ENCODE measurements at places on chromosomes 4 and X. TPM values are rescaled to one million over a fixed set of nuclear protein-coding genes. Genes with fewer than 3 reads are reported as not detected.

DNA sequence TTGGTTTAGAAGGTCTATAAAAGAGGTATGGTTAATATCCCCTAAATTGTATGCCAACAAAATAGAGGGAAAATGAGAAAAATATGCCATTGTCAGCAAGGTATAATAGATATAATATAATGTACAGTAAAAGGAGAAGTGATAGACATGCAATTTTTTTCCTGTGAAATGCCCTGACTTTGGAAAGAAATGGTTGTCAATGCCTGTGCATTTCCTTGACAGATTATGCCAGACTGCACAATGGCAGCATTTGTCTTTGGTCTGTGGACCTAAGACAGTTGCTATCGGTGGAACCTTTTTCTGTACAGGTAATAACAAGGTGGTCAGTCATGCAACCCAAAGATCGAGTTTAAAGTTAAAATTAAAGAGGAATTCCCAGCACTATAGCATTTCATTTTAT is 301.7 kb downstream of the CFAP299 start:
- DNase-seq, result no peak
- no peaks in the 10 kb centered on the region for H3K36me3 ChIP-seq
- no peaks in the 10 kb centered on the region for H3K4me1 ChIP-seq
- H3K27me3 ChIP-seq, result no peaks in the 10 kb centered on the region

GRCh38 chrX:71953391-71953790 is 42.7 kb downstream of the NHSL2 start:
- peaks cover 19% of the 10 kb centered on the region for H3K4me1 ChIP-seq
- no peak overlapping the region for H3K4me3 ChIP-seq
- H3K27me3 ChIP-seq, result no peaks in the 10 kb centered on the region
- H3K27ac ChIP-seq, result no peak overlapping the region

The PTTG2 gene
- 5.8 TPM for total RNA-seq

The STPG2 gene
- not detected for total RNA-seq

GRCh38 chr4:2423695-2424094 is 4.9 kb downstream of the CFAP99 start:
- H3K27ac ChIP-seq, result no peak overlapping the region
- H3K4me3 ChIP-seq, result no peak overlapping the region
- H3K36me3 ChIP-seq, result no peaks in the 10 kb centered on the region

- no peaks in the 10 kb centered on the region for H3K27me3 ChIP-seq
- H3K4me1 ChIP-seq, result no peaks in the 10 kb centered on the region
- no peak overlapping the region for H3K4me3 ChIP-seq
- H3K36me3 ChIP-seq, result no peaks in the 10 kb centered on the region
- DNase-seq, result no peak
- no peak overlapping the region for H3K27ac ChIP-seq
Observed at GRCh38 chrX:63993936-63994335, 208.9 kb upstream of the ARHGEF9 start.

- H3K27ac ChIP-seq, result no peak overlapping the region
- H3K4me1 ChIP-seq, result no peaks in the 10 kb centered on the region
- H3K4me3 ChIP-seq, result no peak overlapping the region
- no peaks in the 10 kb centered on the region for H3K27me3 ChIP-seq
Observed at GRCh38 chr4:159538556-159538955, 435.7 kb downstream of the RAPGEF2 start.

The P2RY4 gene
- total RNA-seq, result not detected

The PRKG2 gene
- 11.2 TPM for total RNA-seq

DNA sequence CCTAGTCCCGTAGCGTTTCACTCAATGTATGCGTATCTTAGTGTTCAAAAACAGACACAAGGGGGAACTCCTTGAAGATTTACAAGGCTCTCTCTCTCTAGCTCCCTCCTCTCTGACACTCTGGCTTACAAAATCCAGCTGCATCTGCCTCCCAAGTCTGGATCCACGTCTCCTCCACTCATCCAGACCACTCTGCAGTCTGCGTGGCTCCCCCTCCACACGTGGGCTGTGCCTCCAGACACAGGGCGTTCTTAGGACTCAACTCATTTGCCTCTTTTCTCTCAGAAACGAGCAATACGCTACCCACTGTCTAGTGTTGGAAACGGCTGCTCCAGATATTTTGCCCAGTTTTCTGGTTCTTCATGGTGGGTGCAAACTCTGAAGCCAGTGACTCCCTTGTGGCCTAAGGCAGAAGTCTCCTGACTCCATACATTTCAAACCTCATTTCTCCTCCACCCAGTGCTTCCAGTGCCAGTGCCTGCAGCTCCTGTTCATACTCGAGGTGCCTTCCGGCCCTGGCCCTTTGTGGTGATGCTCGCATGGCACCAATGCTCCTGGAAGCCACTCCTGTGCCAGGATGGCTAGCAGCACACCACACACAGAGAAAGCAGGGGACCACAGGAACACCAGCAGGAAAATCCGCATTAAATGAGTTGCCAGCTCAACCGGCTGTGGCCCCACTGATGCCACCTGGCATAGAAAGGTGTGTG is 24.1 kb downstream of the NAT8L start:
- H3K27me3 ChIP-seq, result no peaks in the 10 kb centered on the region
- no peaks in the 10 kb centered on the region for H3K36me3 ChIP-seq
- no peak overlapping the region for H3K4me3 ChIP-seq
- no peak overlapping the region for H3K27ac ChIP-seq
- DNase-seq, result no peak
- no peaks in the 10 kb centered on the region for H3K4me1 ChIP-seq

- H3K36me3 ChIP-seq, result no peaks in the 10 kb centered on the region
- H3K27me3 ChIP-seq, result no peaks in the 10 kb centered on the region
- H3K4me3 ChIP-seq, result no peak overlapping the region
- DNase-seq, result no peak
- no peaks in the 10 kb centered on the region for H3K4me1 ChIP-seq
Observed at GRCh38 chrX:127764674-127765073, 287.5 kb downstream of the ACTRT1 start.

The DCUN1D4 gene
- 70.6 TPM for total RNA-seq

DNA sequence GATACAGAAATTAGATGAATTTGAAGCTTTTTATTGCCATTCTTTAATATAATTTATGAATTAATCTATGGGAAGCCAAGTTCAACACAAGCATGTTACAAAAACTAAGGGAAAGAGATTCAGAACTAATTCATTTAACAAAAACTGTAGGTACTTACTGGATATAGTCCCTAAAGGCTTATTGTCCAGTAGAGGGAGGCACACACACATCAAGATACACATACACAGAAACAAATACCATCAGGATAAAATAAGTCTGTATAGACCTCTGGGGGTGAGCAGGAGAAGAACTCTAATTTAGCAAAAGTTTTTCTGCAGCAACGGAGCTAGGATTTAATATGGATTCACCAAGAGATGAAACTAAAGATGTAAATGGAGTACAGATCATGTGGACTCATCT is 83.0 kb upstream of the IL13RA1 start:
- no peak overlapping the region for H3K4me3 ChIP-seq
- H3K27ac ChIP-seq, result no peak overlapping the region
- no peak for DNase-seq
- no peaks in the 10 kb centered on the region for H3K27me3 ChIP-seq
- no peaks in the 10 kb centered on the region for H3K36me3 ChIP-seq
- H3K4me1 ChIP-seq, result no peaks in the 10 kb centered on the region

- DNase-seq, result no peak
- peak overlapping the region; percentile 49 for H3K4me3 ChIP-seq
- no peaks in the 10 kb centered on the region for H3K36me3 ChIP-seq
- H3K4me1 ChIP-seq, result peaks cover 7% of the 10 kb centered on the region
- H3K27me3 ChIP-seq, result no peaks in the 10 kb centered on the region
Observed at GRCh38 chrX:155767876-155768769, 113.0 kb upstream of the VAMP7 start.

The F11 gene
- not detected for total RNA-seq

GRCh38 chrX:52923781-52924241 is 26.7 kb downstream of the FAM156B start:
- no peak overlapping the region for H3K4me3 ChIP-seq
- DNase-seq, result no peak
- peaks cover 17% of the 10 kb centered on the region for H3K4me1 ChIP-seq
- no peaks in the 10 kb centered on the region for H3K36me3 ChIP-seq
- no peaks in the 10 kb centered on the region for H3K27me3 ChIP-seq
- H3K27ac ChIP-seq, result peak overlapping the region; percentile 36

DNA sequence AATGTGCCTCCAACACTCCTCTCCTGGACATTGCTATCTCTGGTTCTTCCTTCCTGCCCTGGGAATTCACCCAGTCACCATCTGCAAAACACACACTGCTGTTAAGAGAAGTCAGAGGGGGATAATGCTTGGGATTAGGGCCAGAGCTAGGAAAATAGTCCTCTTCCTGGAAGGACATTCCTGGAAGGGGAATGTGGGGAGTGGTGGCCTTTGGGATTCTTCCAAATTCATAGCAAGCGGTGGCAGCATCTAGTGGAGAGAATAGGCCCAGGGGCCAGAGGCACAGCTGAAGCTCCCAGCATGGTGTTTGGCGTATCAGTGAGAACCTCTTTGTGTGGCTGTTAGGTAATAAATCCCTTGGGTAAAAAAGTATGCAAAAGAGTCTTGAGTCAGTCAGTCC is 34.3 kb downstream of the SHROOM4 start:
- no peak for DNase-seq
- H3K27ac ChIP-seq, result no peak overlapping the region
- no peaks in the 10 kb centered on the region for H3K36me3 ChIP-seq
- H3K4me3 ChIP-seq, result no peak overlapping the region
- no peaks in the 10 kb centered on the region for H3K27me3 ChIP-seq
- H3K4me1 ChIP-seq, result peaks cover 6% of the 10 kb centered on the region

- H3K4me1 ChIP-seq, result no peaks in the 10 kb centered on the region
- no peak for DNase-seq
- H3K27me3 ChIP-seq, result no peaks in the 10 kb centered on the region
- no peaks in the 10 kb centered on the region for H3K36me3 ChIP-seq
Observed at GRCh38 chr4:31949045-31949444, 1228.9 kb downstream of the PCDH7 start.

The SPANXN4 gene
- not detected for total RNA-seq

- no peak overlapping the region for H3K4me3 ChIP-seq
- no peaks in the 10 kb centered on the region for H3K27me3 ChIP-seq
- DNase-seq, result no peak
- H3K27ac ChIP-seq, result no peak overlapping the region
- no peaks in the 10 kb centered on the region for H3K36me3 ChIP-seq
Observed at GRCh38 chrX:16433021-16433420, 216.9 kb upstream of the S100G start.

DNA sequence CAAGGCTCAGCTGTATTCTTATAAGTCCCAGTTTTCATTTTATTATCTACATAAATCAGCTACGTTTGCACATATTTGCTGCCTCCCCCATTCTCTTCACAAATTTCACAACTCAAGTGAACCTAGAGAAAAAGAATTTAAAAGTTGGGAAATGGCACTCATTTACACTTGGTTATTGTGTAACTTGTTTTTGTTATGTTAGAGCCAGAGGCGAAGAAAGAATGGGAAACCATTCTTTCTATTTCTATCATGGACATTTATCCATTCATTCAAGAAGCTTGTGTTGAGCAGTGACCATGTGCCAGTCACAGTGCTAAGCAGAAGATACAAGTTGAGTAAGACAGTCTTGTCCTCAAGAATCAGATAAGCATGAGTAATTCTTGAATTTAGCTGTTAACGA is 13.5 kb downstream of the LIAS start:
- peaks cover 8% of the 10 kb centered on the region for H3K4me1 ChIP-seq
- H3K27ac ChIP-seq, result no peak overlapping the region
- H3K4me3 ChIP-seq, result no peak overlapping the region
- DNase-seq, result no peak
- H3K27me3 ChIP-seq, result no peaks in the 10 kb centered on the region

GRCh38 chr4:15400981-15401671 is 26.7 kb upstream of the C1QTNF7 start:
- peak overlapping the region; percentile 60 for H3K27ac ChIP-seq
- H3K4me1 ChIP-seq, result peaks cover 56% of the 10 kb centered on the region
- H3K27me3 ChIP-seq, result no peaks in the 10 kb centered on the region
- H3K4me3 ChIP-seq, result no peak overlapping the region
- no peaks in the 10 kb centered on the region for H3K36me3 ChIP-seq

GRCh38 chr4:152885185-152885584 is 50.9 kb upstream of the FHDC1 start:
- no peak for DNase-seq
- no peak overlapping the region for H3K27ac ChIP-seq
- H3K27me3 ChIP-seq, result no peaks in the 10 kb centered on the region

The OTUD6A gene
- total RNA-seq, result not detected

The FAM47E gene
- total RNA-seq, result 2.1 TPM

The CXCL3 gene
- total RNA-seq, result not detected

GRCh38 chrX:51824061-51824460 is 69.4 kb upstream of the MAGED1 start:
- H3K4me3 ChIP-seq, result no peak overlapping the region
- H3K27ac ChIP-seq, result no peak overlapping the region
- H3K36me3 ChIP-seq, result no peaks in the 10 kb centered on the region
- no peak for DNase-seq
- H3K27me3 ChIP-seq, result no peaks in the 10 kb centered on the region
- H3K4me1 ChIP-seq, result no peaks in the 10 kb centered on the region

DNA sequence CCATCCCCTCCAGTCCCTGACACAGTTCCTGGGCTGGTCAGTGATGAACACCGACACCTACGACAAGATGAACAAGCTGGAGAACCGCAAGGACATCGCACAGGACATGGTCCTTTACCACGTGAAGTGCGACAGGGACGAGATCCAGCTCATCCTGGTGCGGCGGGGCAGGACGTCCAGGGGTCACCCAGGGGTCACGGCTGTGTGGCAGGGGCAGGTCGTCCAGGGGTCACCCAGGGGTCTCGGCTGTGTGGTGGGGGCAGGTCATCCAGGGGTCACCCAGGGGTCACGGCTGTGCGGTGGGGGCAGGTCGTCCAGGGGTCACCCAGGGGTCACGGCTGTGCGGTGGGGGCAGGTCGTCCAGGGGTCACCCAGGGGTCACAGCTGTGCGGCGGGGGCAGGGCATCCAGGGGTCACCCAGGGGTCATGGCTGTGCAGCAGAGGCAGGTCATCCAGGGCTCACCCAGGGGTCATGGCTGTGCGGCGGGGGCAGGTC is 16.7 kb downstream of the ATP5ME start:
- no peaks in the 10 kb centered on the region for H3K27me3 ChIP-seq
- no peak overlapping the region for H3K27ac ChIP-seq
- H3K4me3 ChIP-seq, result no peak overlapping the region
- H3K36me3 ChIP-seq, result no peaks in the 10 kb centered on the region
- no peak for DNase-seq
- H3K4me1 ChIP-seq, result no peaks in the 10 kb centered on the region

DNA sequence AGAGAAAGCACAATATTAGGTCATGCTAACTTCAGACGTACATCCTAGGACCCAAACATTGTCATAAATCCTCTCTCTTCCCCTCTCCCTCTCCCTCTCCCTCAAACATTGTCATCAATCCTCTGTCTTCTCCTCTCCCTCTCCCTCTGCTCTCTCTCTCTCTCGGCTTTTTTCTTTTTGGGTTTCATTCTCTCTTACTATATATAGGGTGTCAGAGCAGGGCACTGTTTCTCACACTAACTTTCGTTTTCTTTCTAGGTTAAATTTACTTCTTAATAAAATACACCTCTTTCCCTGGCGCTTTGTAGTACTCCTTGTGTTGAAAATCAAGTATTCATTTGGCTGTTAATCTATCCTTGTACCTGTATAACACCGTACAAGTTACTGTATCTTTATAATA is 37.0 kb upstream of the HERC5 start:
- H3K36me3 ChIP-seq, result peaks cover 24% of the 10 kb centered on the region
- no peaks in the 10 kb centered on the region for H3K27me3 ChIP-seq
- H3K4me1 ChIP-seq, result no peaks in the 10 kb centered on the region
- no peak overlapping the region for H3K4me3 ChIP-seq

All from esophagus muscularis mucosa (tissue), 4 donors.